ENCODE measurements at places on chromosomes 16 and 17.
A peak's percentile ranks its signal among the peaks of the same experiment; 100 is the strongest.

GRCh38 chr16:73527187-73527586 lies 479.3 kb upstream of the ZFHX3 start:
- DNase-seq = no peak

DNA sequence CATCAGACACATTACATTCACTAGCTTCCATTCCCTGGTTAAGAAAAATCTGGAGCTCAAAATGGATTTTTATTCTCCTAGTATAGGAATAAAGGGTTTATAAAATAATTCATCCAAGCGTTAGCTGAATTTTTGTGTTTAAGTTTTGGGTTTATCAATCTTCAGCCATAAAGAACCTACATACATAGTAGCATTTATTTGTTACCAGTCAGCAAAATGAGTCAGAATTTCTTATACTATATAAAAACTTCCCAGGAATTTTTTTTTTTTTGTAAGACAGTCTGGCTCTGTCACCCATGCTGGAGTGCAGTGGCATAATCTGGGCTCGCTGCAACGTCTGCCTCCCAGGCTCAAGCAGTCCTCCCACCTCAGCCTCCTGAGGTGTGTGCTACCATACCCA lies 40.2 kb upstream of the SLC12A3 start:
- DNase-seq = no peak

- DNase-seq = no peak
Observed at GRCh38 chr17:75913537-75914210, 9.0 kb upstream of the MRPL38 start.

GRCh38 chr17:28860363-28860808 lies 5.6 kb downstream of the ERAL1 start:
- DNase-seq = no peak

DNA sequence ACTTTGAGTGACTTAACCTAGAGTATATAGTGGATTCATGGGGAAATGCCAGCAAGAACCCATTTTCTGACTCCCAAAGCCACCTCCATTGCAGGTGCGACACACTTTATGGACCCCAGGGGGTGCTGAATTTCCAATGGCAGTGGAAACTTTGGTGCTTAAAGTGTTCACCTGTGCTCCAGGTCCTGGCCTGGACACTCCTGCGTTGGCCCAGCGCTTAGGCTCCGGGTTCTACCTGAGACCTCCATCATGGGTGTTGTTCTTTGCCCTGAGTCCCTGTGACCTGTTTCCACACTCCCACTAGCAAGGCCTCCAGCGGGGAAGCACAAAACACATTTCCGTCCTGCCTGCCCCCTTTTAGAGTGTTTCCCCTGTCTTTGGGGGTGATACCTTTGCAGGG lies 3.0 kb downstream of the CCNF start:
- DNase-seq = no peak

DNA sequence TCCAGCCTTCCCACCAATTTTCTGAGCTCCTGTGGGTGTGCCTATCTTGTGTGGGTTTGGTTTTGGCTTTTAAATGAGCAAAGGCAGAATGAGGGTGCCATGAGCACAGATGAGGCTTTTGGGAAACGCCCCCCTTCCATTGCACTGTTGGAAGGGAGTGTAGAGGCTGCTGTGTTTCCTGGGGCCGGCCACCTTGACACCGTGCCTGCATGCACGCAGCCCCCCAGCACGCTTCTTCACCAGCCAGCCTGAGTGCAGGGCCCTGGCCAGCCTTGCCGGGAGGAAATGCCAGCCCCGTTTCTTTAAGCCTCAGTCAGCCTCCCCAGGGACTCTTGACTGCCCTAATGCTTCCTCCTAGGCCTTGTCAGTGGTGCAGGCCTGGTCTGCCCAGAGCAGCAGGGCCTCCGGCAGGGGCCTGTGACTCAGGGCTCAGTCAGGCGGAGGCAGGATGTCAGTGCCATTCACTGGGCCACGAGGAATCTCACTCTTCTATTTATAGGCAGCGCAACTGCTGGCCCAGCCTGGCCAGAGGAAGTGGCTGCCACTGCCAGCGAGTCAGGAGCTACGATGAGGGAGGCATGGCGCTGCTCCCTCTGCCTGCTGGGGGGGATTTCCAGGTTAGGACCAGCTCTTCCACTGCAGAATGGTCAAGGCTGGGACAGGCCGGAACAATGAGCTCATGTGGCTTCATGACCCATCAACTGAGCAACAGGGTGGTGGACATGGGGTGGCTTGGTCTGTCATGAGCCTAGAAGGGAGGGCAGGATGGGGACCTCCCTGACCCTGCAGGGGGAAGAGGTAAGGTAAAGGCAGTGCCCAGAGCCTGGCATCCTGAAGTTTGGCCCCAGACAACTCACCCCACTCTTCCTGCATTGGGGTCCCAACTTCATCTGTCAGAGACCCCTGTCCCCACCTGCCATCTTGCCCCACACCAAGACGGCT lies 205.2 kb downstream of the RAB11FIP4 start:
- peak; percentile 99 for DNase-seq

GRCh38 chr17:45123930-45124796 lies 8.2 kb downstream of the PLCD3 start:
- DNase-seq = peak; percentile 90

- no peak for DNase-seq
Observed at GRCh38 chr16:3576211-3576610, 992 bp downstream of the NLRC3 start.

DNA sequence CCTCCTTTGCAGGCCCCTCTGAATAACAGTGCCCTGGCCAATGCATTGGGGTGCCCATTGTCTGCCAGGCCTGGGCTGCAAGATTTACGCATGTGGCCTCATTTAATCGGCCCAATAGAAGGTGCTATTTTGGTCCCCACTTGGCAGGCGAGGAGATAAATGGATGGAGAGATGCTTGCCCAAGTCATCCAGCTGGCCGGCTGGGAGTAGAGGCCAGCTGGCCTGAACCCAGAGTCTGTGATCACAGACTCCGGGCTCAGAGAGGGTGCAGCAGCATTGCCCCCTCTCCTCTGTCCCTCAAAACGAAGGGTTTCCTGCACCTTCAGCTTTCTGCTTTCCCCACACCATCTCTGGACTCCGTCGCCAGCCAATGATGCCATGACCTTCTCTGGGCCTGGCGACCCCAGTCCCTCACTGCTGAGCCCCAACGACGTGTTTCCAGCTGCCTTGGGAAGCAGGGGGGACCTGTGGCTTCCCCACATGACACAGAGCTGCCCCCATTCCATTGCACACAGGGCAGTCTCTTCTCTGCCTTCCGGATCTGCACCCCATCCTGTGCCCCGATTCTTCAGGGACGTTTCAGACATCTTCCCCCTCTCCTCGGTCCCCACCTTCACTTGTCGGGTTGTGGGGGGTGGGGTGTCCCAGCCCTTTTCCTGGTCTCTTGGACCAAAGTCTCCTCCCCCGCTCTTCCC lies 3.5 kb upstream of the ADGRG1 start:
- no peak for DNase-seq

- DNase-seq = peak; percentile 85
Observed at GRCh38 chr17:4420692-4421131, 13.0 kb upstream of the SPNS3 start.

- peak; percentile 53 for DNase-seq
Observed at GRCh38 chr17:19386051-19386929, 700 bp downstream of the MFAP4 start.

- no peak for DNase-seq
Observed at GRCh38 chr17:6578491-6578890, 22.1 kb upstream of the PITPNM3 start.

GRCh38 chr16:19017179-19017578 lies 33.4 kb downstream of the TMC7 start:
- no peak for DNase-seq

DNA sequence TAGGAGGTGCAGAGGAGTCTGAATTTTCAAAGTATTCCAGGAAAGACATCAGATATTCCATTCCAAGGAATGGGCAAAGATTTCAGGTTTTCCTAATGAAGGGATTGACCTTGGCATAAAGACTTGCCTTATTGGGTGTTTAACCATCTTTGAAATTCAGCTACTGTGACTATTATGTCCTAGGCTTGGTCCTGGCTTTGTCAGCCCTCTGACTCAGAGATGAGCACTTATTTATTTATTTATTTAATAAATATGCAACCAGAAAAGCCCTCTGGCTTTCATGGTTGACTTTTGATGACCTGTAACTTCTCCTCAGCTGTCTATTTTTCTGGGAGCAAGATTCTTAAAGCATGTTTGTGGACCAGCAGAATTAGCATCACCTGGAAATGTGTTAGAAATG lies 455.1 kb downstream of the KIF2B start:
- no peak for DNase-seq

- no peak for DNase-seq
Observed at GRCh38 chr16:1427473-1428461, 3.1 kb upstream of the PERCC1 start.

- no peak for DNase-seq
Observed at GRCh38 chr17:20275653-20276052, 191.7 kb downstream of the LGALS9B start.

DNA sequence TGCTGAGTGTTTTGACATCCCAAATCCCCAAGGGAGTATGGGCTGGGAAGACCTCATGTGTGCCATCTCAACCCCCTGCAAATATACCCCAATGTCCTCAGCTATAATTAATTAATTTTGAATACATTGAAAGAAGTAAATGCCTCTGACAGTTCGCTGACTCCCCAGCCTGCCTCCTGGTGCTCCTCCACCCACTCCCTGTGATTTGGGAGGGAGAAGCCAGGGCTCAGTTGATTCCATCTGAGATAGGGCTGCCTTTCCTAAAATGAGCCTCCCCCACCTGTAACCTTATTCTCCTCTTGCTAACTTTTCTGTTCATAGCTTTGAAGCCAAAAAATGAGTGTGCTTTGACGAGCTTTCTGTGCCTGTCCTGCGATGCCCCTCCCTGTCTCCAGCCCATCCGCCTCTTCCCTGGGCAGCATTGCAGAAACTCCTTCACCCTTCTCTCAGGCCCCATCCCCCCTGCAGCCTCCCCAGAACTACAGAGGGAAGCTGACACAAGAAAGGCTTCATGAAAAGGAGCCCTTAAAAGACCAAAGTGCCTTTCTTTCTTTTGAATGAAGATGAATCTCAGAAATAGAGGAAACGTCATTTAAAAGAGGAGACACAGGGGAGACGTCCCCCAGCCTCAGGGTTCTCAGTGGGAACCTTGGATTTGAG lies 70.3 kb downstream of the HLF start:
- no peak for DNase-seq

DNA sequence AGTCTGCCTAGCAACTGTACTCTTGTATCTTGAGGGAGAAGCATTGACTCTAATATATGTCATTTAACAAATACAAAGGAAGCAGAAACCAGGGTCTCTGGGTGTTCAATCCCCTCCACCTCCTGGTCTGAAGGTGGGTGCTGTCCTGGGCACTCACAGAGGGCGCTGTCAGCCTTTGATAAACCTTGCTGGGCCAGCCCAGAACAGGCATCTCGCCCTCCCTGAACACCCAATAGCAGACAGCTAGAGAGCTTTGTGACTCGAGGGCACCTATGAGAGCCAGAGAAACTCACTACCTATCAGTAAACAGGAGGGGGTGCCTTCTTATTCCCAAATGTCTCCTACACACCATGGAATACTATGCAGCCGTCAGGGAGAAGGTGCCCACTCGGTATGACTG lies 6.4 kb upstream of the PIPOX start:
- DNase-seq = no peak

- DNase-seq = peak; percentile 56
Observed at GRCh38 chr17:28716740-28717577, 709 bp downstream of the RAB34 start.

GRCh38 chr17:39069114-39069756 lies 82.2 kb downstream of the PLXDC1 start:
- DNase-seq = peak; percentile 57

- no peak for DNase-seq
Observed at GRCh38 chr16:4376126-4376892, 4.7 kb downstream of the VASN start.

DNA sequence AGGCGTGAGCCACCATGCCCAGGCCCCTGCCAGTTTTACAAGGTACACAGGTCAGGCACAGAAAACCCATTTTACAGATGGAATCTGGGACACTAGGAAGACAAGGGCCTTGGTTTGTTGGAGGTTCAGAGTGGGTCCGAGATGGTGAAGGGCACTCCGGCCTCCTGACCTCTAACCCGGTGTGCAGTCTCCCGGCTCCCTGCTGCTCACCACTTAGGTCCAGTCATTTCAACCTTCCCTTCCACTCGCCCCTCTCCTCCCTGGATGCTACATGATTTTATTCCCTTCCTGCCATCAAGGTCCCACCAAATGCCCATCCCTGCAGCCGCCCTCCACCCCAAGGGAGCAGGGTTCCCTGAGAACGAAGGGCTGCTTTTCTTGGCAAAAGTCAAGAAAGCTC lies 8.7 kb downstream of the ITGAX start:
- no peak for DNase-seq

- DNase-seq = peak; percentile 41
Observed at GRCh38 chr17:80782536-80783427, 208.9 kb upstream of the CHMP6 start.

- no peak for DNase-seq
Observed at GRCh38 chr17:32739722-32740121, 137.2 kb downstream of the MYO1D start.

DNA sequence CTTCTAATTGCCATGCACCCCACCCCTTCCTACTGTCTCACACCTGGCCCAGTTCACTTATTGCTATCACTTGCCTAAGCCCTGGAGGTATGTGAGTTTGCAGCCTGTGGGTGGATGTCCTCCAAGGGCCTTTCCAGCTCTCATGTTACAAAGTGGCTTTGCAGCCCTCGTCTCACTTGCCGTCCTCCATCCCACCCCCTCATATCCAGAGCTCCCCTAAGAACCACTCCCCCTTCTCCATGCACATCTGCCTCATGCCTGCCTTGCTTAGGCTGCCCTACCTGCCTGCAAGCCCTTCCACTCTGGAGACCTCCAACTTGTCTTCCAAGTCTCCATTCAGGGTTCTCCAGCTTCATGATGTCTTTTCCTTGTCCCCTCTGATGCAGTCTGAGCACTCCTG lies 119.4 kb upstream of the NLRP1 start:
- DNase-seq = no peak

DNA sequence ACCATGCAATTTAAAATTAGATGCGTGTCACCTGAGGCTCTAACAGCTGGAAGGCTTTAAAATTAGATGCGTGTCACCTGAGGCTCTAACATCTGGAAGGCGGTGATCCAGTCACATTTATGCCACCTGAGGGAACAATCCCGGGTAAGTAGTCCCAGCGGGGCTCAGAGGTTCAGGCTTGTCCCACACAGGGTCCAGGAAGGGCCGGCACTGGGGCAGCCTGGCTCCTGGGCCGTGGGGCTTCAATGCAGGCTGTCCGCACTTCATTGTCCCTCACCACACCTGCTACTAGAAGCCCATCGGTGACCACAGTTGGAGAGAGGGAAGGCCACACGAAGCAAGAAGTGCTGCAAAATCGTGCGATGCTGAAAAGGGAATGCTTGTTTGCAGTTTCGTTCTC lies 15.4 kb upstream of the ADCY9 start:
- no peak for DNase-seq

DNA sequence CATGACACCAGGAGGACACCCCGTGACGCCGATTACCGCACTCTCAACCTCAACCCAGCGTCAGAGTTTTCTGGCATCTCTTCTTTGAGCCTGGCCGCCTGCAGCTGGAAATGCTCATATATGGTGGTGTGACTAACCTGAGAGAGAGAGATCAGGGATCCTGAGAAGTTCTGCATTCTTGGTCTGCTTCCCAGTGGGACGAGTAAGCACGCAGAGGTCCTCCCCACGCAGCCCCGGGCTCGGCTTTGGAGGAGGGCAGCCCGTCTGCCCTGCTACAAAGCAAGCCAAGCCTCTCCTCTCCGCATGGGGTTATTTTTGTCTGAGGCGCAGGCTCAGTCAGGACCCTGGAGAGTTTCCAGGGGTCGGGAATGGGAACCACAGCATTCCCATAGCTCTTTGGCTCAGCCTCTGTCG lies 16.5 kb downstream of the CRISPLD2 start:
- peak; percentile 100 for DNase-seq

- no peak for DNase-seq
Observed at GRCh38 chr17:36590082-36590481, 1.6 kb upstream of the DHRS11 start.

- peak; percentile 35 for DNase-seq
Observed at GRCh38 chr16:51500306-51500705, 349.2 kb upstream of the SALL1 start.

Data from ACHN (cell line).